Hepatocyte (in vitro differentiated cells): ENCODE measurements at places on chromosomes 2 and 18.

DNA sequence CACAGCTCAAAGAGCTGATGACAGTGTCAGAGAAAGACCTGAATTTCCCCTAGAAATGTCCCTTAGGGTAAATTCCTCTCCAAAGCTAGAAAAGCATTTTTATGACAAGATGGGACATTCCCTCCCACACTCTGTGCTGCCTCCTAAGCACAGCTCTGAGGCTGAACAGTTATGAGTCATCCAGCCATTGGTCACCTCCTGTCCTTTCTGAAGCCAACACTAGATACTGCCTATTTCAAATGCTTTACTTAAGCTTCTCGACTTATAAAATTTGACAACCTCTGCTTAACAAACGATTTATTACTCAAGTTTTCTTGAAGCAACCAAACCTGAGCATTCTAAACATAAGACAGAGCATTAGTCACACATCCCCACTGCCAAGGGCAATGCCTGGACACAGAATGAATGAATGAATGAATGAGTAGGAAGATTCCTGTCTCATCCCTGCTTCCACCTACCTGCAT lies 35.4 kb downstream of the B4GALT6 start:
- H3K4me3 ChIP-seq, result no peak overlapping the region
- H3K36me3 ChIP-seq, result no peaks in the 10 kb centered on the region
- peak; percentile 77 for DNase-seq
- H3K27ac ChIP-seq, result peak overlapping the region; percentile 33
- H3K4me1 ChIP-seq, result peaks cover 31% of the 10 kb centered on the region

- no peak overlapping the region for H3K27ac ChIP-seq
- H3K4me1 ChIP-seq, result no peaks in the 10 kb centered on the region
- H3K36me3 ChIP-seq, result no peaks in the 10 kb centered on the region
- no peaks in the 10 kb centered on the region for H3K27me3 ChIP-seq
These were observed 7.4 kb downstream of the THNSL2 start for GRCh38 chr2:88177556-88177955.

DNA sequence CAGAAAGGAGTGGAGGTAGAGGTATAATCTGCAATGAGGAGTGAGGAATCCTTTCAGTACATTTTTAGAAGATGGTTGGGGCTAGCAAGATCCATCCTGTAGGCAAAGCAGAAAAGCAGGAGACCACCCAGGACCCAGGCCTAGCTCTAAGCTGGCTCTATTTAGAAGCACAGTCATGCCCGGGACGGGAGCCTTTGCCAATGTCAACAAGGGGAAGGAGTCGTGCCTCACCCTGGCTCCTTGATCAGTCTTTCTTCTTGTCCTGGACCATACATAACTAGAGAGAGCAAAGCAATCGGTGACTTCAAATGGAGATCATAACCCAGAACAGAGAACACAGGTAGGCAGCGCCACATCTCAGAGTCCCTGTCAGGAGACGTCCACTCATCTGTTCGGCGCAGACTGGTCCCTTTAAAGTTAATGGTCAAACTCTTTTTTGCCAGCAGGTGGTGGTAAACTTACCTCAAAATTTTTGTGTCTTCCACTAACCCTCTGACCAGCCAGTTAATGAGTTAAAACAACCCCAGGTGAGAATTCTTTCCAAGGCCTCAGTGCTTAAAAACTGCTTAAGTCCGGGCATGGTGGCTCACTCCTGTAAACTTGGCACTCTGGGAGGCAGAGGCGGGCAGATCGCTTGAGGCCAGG lies 8.0 kb downstream of the MC5R start:
- no peak overlapping the region for H3K4me3 ChIP-seq
- no peaks in the 10 kb centered on the region for H3K36me3 ChIP-seq
- no peak overlapping the region for H3K27ac ChIP-seq
- H3K27me3 ChIP-seq, result no peaks in the 10 kb centered on the region

- no peaks in the 10 kb centered on the region for H3K36me3 ChIP-seq
- no peak overlapping the region for H3K27ac ChIP-seq
- DNase-seq, result no peak
- no peaks in the 10 kb centered on the region for H3K4me1 ChIP-seq
These were observed 115.5 kb downstream of the ERBB4 start for GRCh38 chr2:212423089-212423488.

DNA sequence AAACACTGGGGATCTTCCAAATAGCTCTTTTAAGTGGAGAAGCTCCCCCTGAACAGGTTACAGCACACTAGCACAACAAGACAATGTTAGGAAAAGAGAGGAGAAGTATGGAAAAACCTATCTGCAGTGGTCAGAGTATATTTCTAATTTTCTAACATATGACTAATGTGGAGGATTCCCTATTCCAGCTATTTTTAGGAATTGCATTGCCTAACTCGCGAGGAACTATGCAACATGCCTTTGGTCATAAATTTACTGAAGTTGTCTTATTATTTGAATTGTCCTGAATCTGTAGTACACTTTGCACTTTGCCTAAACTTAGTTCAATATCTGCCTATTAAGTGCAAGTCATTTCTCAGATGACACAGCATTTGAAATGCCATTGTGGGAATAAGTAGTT lies 381.4 kb downstream of the CCDC85A start:
- H3K4me1 ChIP-seq, result no peaks in the 10 kb centered on the region
- no peak for DNase-seq
- H3K4me3 ChIP-seq, result no peak overlapping the region
- no peak overlapping the region for H3K27ac ChIP-seq

DNA sequence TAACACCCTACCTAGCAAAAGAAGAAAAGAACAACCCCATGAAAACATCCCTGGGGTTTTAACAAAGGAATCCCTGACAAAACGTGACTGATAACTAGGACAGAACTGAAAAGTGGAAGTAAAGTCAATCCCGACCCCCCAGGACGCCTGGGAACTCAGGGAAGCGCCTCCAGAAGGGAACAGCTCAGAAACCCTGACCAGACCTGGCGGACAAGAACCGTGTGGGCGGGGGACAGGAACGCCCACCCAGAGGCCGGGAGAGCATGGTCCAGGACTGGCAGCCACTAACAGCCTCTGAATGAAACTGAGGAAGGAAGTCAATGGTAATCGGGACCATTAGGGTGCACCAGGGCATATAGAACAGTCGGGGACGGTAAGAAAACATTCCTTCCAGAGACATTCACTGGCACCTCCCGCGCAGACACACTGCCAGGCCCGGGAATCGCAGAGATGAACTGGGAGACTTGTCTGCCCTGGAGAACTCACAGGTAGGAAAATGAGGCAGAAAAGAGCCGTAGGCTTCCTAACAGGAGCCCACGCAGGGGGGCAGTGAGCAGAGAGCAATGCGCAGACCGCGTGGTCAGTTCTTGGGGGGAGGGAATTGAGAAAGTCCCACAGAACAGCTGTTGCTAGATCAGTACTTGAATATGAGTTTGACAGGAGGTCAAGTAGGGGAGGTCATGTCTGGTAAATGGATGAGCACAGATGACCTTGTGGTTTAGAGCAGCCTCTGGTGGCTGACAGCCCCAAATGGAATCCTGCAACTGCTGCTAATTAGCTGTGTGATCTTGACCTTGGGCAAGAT lies 1.3 kb upstream of the TBC1D8 start:
- no peaks in the 10 kb centered on the region for H3K27me3 ChIP-seq
- peaks cover 19% of the 10 kb centered on the region for H3K4me1 ChIP-seq
- no peaks in the 10 kb centered on the region for H3K36me3 ChIP-seq
- H3K4me3 ChIP-seq, result peak overlapping the region; percentile 86

DNA sequence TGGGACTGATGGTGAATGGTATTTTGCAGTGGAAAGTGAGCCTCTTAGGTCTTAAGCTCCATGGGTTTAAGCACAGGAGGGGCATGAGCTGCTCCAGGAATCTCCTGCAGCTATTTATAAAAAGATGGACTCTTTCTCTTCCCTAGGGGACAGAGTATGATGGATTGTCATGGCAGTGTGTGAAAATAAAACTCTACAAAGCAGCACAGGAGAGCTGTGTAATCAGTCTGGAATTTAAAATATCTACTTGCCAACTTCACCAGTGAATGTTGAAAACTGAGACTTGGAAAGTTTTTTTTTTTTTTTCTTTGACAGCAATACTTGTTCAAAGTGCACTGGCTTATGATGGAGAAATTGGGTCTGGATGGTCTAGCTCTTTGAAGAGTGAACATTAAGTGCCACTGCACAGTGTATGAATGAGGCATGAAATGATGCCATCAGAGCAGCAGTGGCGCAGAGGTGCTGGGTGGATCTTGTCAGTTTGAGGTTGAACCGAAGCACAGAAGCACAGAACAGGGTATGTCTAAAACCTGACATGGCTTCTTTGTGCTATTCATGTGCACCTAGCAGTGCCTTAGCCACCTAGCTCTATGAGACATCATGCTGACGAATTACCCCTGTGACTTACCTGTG lies 245.4 kb downstream of the PTPRM start:
- H3K36me3 ChIP-seq, result no peaks in the 10 kb centered on the region
- no peak overlapping the region for H3K4me3 ChIP-seq
- DNase-seq, result no peak
- no peak overlapping the region for H3K27ac ChIP-seq
- no peaks in the 10 kb centered on the region for H3K27me3 ChIP-seq
- H3K4me1 ChIP-seq, result no peaks in the 10 kb centered on the region

DNA sequence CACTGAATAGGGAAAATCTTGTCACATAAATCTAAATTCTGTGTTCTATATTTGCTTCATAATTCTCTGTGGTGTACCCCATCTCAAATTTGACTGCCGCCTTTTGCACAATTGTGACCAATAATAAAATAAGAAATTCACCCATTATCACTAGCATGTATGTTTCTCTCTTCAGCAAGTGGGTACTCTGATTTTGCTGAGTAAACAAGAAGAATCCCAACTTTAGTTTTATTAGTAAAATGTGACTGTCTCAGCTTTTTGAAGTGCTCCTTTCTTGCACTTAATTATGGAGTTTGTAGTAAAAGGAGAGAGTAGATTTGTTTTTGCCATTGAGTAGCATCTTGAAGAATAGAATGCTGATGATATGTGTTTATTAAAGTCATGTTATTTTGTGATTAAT lies 16.1 kb downstream of the ITPRID2 start:
- no peak overlapping the region for H3K27ac ChIP-seq
- no peaks in the 10 kb centered on the region for H3K36me3 ChIP-seq
- no peaks in the 10 kb centered on the region for H3K4me1 ChIP-seq
- H3K27me3 ChIP-seq, result no peaks in the 10 kb centered on the region
- no peak overlapping the region for H3K4me3 ChIP-seq

- H3K36me3 ChIP-seq, result no peaks in the 10 kb centered on the region
- H3K4me1 ChIP-seq, result no peaks in the 10 kb centered on the region
- H3K4me3 ChIP-seq, result no peak overlapping the region
- H3K27ac ChIP-seq, result no peak overlapping the region
- DNase-seq, result no peak
These were observed 488.8 kb downstream of the PARD3B start for GRCh38 chr2:205034034-205034433.

DNA sequence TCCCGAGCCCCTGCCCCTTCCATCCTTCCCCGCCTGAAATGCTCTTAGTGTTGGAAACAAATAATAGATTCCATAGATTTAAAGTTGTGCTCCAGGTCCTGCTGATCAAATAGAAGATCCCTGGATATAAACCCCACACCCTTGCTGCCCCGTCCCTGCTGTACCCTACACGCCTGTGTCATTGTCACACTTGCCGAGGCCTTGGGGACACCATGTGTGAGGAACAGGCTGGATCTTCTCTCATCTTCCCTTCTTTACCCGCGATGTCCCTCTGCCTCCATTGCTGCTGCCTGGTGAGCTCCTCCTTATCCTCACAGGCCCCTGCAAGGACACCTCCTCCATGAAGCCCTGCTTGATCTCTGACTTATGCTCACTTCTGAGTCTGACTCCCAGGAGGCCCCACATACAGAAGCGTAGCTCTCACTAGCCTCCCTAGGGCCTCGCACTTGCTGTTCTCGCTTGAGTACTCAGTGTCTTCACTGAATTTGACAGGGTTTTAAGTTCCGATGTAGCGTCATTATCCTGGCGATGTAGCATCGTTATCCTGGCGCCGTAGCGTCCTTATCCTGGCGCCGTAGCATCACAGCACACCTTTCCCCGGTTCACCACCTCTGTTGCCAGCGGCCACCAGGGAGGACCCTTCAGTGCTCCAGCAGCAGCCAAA lies 221.9 kb downstream of the NDUFA10 start:
- no peak overlapping the region for H3K27ac ChIP-seq
- no peaks in the 10 kb centered on the region for H3K4me1 ChIP-seq
- DNase-seq, result no peak
- no peaks in the 10 kb centered on the region for H3K36me3 ChIP-seq

DNA sequence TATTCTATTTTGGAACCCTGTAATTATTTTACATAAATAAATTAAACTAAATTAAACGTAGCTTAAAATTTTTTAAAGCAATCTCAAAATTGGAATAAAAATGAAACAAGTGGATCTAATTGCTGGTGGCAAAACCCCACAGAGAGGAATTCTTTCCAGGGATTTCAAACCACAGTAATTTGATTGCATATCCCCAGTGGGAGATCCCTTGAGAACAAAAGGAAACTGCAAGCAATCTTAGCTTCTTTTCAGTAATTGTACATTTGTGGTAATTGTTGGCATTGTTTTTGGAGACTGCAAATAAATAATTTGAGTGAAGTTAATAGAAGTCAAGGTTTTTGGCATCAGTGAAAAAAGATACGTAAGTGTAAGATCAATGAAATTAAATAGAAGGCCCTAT lies 58.7 kb upstream of the MYCN start:
- H3K4me3 ChIP-seq, result no peak overlapping the region
- no peaks in the 10 kb centered on the region for H3K4me1 ChIP-seq
- no peaks in the 10 kb centered on the region for H3K36me3 ChIP-seq
- H3K27ac ChIP-seq, result no peak overlapping the region

DNA sequence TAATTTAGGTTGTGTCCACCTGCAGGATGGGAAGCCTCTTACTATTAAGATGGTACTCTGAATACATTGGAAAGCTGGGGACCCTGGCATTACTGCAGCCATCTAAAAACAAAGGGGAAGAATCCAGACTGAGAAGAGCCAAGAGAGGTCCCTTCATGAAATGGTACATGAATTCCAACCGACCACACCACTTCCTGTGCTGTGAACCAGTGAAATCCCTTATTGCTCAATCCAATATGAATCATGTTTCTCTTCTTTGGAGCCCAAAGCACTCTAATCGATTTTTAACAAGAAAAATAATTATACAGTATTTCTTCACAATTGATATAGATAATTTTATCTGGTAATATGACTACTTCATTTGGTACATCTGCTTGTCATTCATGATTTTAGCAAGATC lies 479.7 kb upstream of the RAB6C start:
- H3K36me3 ChIP-seq, result no peaks in the 10 kb centered on the region
- H3K4me3 ChIP-seq, result no peak overlapping the region
- no peaks in the 10 kb centered on the region for H3K4me1 ChIP-seq
- H3K27me3 ChIP-seq, result no peaks in the 10 kb centered on the region
- no peak for DNase-seq

- no peak overlapping the region for H3K4me3 ChIP-seq
- H3K27ac ChIP-seq, result no peak overlapping the region
- DNase-seq, result no peak
- H3K36me3 ChIP-seq, result no peaks in the 10 kb centered on the region
- no peaks in the 10 kb centered on the region for H3K27me3 ChIP-seq
- H3K4me1 ChIP-seq, result no peaks in the 10 kb centered on the region
These were observed 67.5 kb upstream of the CD226 start for GRCh38 chr18:70015127-70015526.
